ENCODE measurements at places on chromosomes 4 and X.

DNA sequence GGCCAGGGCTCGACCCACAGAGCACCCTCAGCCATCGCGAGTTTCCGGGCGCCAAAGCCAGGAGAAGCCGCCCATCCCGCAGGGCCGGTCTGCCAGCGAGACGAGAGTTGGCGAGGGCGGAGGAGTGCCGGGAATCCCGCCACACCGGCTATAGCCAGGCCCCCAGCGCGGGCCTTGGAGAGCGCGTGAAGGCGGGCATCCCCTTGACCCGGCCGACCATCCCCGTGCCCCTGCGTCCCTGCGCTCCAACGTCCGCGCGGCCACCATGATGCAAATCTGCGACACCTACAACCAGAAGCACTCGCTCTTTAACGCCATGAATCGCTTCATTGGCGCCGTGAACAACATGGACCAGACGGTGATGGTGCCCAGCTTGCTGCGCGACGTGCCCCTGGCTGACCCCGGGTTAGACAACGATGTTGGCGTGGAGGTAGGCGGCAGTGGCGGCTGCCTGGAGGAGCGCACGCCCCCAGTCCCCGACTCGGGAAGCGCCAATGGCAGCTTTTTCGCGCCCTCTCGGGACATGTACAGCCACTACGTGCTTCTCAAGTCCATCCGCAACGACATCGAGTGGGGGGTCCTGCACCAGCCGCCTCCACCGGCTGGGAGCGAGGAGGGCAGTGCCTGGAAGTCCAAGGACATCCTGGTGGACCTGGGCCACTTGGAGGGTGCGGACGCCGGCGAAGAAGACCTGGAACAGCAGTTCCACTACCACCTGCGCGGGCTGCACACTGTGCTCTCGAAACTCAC, 3.6 kb downstream of the MID1IP1 start:
- DNase-seq: no peak

DNA sequence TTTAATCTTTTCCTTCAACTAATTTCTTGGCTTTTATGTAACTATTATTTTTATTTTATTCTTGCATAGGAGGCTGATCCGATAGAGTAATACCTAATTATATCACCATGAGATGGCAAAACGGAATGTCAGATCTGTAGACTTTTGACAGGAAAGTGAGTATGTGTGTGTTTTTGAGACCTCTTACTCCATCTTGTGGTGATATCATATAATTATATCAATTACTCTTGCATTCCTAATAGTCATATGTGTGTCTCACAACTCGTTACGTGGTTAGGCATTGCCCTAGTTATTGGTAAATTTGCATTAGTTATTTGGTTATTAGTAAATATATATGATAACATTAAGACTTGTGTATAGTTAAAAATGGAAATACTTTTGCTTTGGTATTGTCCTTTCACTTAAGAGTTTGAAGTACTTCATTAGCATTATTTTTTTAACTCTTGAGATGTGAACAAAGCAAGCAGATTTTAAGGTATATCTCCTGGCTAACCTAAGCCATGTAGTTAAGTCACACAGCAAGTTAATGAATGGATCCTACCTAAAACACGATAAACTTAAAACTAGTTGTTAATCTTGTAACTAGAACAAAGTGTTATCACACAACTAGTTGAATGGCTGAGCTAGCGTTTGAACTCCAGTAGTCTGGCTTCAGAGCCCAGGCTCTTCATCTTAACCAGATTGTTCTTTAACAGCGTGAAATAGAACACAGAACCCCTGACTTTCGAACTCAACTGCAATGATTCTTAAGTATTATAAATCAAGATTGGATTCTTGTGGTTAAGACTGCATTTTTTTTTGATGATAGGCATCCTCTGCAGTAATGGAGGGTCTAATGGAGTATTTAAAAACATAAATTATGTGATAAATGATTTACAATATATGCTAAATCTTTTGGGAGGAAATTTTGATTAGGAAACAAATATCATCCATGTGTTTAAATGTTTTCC, 67.1 kb downstream of the PGRMC2 start:
- DNase-seq: no peak

DNA sequence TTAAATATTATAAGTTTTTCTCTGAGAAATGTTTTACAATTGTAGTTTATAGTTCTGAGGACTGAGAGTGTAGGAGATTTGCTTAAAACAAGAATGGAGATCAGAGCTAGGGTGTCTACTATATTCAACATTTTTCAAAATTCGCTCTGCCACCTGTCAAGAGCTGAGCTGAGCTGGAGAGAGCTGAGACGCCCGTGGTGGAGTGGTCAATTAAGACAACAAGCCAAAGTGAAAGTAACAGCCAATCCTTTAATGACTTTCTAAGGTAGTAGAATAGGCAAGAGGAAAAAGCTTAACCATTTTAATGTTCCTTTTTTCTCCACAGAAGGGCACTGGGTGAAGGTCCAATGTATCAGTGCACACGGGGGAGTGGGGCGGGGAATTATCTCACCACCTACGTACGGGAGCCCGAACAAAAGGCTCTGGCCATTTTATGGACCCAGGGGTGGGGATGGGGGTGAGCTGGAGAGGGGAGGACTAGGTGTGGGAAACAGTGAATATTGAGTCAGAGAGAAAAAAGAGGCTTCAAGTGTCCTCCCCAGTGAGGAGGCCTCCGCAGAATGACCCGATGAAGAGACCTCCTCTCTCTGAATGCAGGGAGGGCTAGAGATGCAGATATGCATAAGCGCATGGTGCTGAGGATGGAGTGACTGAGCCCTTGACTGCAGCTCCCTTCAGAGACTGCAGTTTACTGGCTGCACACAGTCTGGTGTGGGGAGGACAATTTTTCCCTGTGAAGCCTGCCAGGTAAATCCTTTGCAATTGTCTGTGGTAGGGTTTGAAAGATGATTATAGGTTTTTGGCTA, 60.8 kb downstream of the SPCS3 start:
- DNase-seq: no peak

DNA sequence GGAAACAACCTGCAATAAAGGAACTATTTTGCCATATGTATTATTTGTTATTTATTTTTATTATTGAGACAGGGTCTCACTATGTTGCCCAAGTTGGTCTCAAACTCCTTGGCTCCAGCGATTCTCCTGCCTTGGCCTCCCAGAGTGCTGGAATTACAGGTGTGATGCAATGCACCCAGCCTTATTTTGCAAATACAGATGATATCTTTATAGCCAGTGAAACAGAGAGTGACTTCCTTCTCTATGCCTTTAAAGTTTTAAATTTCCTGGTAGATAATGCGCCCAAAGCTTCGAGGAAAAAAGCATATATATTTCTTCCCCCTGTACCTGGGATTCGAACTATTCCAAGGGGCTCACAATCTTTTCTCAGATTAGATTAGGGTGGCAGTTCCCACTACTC, 601.1 kb upstream of the HTR2C start:
- DNase-seq: no peak

DNA sequence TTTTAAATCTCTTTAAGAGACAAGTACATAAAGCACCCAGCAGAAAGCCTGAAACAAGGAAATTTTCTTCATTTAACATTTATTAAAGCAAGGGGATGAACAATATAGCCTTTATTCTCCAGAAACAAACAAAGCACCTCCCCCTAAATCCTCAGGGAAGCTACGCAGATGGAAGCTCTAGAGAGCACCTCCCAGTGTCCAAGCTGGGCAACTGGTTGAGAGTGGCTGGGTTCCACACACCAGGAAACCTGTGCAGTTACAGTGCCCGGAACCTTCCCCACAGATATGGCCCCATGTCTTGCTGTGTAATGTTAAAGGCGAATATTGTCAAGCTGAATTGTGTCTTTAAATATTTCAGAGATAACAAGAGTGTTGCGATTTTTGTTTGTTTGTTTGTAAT, 8.9 kb upstream of the TRIML1 start:
- DNase-seq: no peak

- DNase-seq: no peak
These were observed 6.0 kb upstream of the DUSP9 start for GRCh38 chrX:153640736-153641575.

DNA sequence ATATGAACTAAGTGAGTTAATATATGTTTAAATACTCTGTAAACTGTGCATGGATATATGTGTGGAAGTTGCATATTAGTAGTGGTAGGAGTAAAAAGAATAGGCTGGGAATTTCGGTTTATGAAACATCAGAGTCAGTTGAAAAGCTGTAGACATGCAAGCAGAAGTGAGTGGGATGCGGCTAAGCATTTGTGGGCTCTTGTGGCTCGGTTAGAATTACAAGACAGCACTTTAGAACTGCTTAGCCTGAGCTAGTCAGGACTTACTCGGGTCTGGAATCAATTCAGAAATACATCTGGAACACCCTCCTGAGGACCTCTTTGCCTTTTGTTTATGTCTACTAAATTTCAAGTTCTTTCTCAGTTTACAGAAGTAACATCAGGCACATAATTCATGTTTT, 93.6 kb downstream of the AFF2 start:
- DNase-seq: no peak

DNA sequence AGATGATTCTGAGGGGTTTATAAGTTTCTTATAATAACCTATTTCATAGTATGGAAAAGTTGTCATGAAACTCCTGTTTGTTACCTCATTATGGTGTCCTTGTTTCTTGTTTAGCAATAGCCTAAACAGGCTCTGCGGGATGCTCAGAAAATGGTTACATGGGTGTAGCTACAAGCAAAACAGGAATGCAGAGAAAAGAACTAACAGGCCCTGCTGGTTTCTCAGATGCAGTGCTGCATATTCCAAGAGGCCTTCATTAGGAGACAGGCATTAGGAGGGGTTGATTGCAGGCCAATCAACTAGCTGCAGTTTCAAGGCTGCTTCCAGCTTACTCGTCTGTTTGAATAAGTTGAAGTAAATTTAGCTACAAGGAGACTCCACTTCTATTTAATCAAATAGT, 37.6 kb upstream of the HPGD start:
- no peak for DNase-seq
